ENCODE measurements at places on chromosomes 5 and 9. TPM values are rescaled to one million over a fixed set of nuclear protein-coding genes. Genes with fewer than 3 reads are reported as not detected.

GRCh38 chr9:109107402-109108240, 12.1 kb downstream of the TMEM245 start:
- DNase-seq, result no peak
- H3K4me3 ChIP-seq, result no peak overlapping the region
- H3K27me3 ChIP-seq, result no peaks in the 10 kb centered on the region

- no peaks in the 10 kb centered on the region for H3K27me3 ChIP-seq
- H3K4me3 ChIP-seq, result peak within 1 kb of the TSS; percentile 93
- peaks cover 27% of the 10 kb centered on the region for H3K36me3 ChIP-seq
- H3K4me1 ChIP-seq, result peaks cover 9% of the 10 kb centered on the region
Measured at GRCh38 chr5:177599731-177600507, at the start of gene B4GALT7. B4GALT7 (plus strand) TSS chr5:177600132; CDS start chr5:177600211, 79 bp downstream.

- H3K27ac ChIP-seq, result no peak overlapping the region
- no peak overlapping the region for H3K4me3 ChIP-seq
- H3K36me3 ChIP-seq, result no peaks in the 10 kb centered on the region
- peaks cover 5% of the 10 kb centered on the region for H3K4me1 ChIP-seq
Measured at GRCh38 chr9:69949396-69949795, 94.3 kb upstream of the MAMDC2 start.

The C5orf46 gene
- not detected for total RNA-seq

The LMX1B gene
- not detected for total RNA-seq

- no peaks in the 10 kb centered on the region for H3K4me1 ChIP-seq
- no peak overlapping the region for H3K27ac ChIP-seq
- no peaks in the 10 kb centered on the region for H3K36me3 ChIP-seq
- DNase-seq, result no peak
- no peaks in the 10 kb centered on the region for H3K27me3 ChIP-seq
Measured at GRCh38 chr9:89448821-89449220, 49.1 kb downstream of the SEMA4D start.

The TPM2 gene
- 224 TPM for total RNA-seq

DNA sequence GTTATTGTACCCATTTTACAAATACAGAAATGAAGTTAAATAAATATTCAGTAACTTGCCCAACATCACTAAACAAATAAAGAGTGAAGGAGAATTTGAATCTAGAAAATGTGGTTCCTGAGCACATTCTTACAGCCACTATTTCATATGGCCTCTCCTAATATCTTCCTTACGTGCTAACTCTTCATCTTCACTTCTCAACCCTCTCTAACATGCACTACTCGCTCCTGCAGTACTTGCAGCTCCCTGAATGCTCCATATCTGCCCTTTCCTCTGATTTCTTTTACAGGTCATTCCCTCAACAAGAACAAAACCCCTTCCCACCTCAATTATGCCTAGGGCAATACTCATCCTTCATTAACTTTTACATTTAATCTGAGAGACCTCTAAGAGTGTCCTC, 711.5 kb downstream of the CETN3 start:
- no peaks in the 10 kb centered on the region for H3K4me1 ChIP-seq
- DNase-seq, result no peak
- no peak overlapping the region for H3K27ac ChIP-seq
- no peaks in the 10 kb centered on the region for H3K27me3 ChIP-seq
- no peak overlapping the region for H3K4me3 ChIP-seq

DNA sequence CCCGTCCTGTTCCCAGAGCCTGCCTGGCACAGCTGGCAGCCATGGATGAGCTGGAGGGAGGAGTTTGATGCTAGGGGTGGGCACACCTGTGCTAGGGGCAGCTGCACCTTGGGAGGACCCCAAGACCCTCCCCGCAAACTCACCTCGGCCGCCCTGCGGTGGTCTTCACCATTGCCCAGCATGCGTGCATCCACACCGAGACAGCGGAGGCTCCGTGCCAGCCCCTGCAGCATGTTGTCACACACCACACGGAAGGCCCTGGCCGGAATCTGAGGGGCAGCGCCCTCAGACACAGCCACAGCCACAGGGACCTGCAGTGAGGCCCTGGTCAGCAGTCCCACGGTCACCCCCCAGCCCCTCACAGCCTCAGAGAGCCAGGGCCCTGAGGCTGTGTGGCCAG, 45.9 kb upstream of the NRARP start:
- no peaks in the 10 kb centered on the region for H3K36me3 ChIP-seq
- no peak overlapping the region for H3K27ac ChIP-seq
- H3K4me1 ChIP-seq, result peaks cover under 1% of the 10 kb centered on the region
- no peaks in the 10 kb centered on the region for H3K27me3 ChIP-seq
- no peak overlapping the region for H3K4me3 ChIP-seq

GRCh38 chr5:54453046-54453445, 2.5 kb upstream of the HSPB3 start:
- H3K4me1 ChIP-seq, result peaks cover 4% of the 10 kb centered on the region
- no peak overlapping the region for H3K4me3 ChIP-seq
- no peaks in the 10 kb centered on the region for H3K27me3 ChIP-seq
- DNase-seq, result no peak
- H3K27ac ChIP-seq, result no peak overlapping the region

The PCDHGA10 gene
- 7.3 TPM for total RNA-seq

- H3K27me3 ChIP-seq, result no peaks in the 10 kb centered on the region
- H3K4me3 ChIP-seq, result no peak overlapping the region
- no peak for DNase-seq
- H3K4me1 ChIP-seq, result peaks cover 44% of the 10 kb centered on the region
- H3K27ac ChIP-seq, result no peak overlapping the region
- no peaks in the 10 kb centered on the region for H3K36me3 ChIP-seq
Measured at GRCh38 chr5:72818866-72819534, 2.5 kb downstream of the TNPO1 start.

The EFCAB9 gene
- total RNA-seq, result not detected

The GLDC gene
- 3.1 TPM for total RNA-seq

GRCh38 chr5:58407042-58407719, 52.7 kb downstream of the PLK2 start:
- peaks cover 6% of the 10 kb centered on the region for H3K4me1 ChIP-seq
- H3K27me3 ChIP-seq, result no peaks in the 10 kb centered on the region
- no peak for DNase-seq
- H3K27ac ChIP-seq, result no peak overlapping the region
- no peak overlapping the region for H3K4me3 ChIP-seq

GRCh38 chr9:69919461-69920061, 98.9 kb downstream of the CFAP95 start:
- H3K27ac ChIP-seq, result no peak overlapping the region
- no peak overlapping the region for H3K4me3 ChIP-seq
- H3K27me3 ChIP-seq, result no peaks in the 10 kb centered on the region
- H3K4me1 ChIP-seq, result no peaks in the 10 kb centered on the region
- DNase-seq, result no peak

The AGXT2 gene
- not detected for total RNA-seq

DNA sequence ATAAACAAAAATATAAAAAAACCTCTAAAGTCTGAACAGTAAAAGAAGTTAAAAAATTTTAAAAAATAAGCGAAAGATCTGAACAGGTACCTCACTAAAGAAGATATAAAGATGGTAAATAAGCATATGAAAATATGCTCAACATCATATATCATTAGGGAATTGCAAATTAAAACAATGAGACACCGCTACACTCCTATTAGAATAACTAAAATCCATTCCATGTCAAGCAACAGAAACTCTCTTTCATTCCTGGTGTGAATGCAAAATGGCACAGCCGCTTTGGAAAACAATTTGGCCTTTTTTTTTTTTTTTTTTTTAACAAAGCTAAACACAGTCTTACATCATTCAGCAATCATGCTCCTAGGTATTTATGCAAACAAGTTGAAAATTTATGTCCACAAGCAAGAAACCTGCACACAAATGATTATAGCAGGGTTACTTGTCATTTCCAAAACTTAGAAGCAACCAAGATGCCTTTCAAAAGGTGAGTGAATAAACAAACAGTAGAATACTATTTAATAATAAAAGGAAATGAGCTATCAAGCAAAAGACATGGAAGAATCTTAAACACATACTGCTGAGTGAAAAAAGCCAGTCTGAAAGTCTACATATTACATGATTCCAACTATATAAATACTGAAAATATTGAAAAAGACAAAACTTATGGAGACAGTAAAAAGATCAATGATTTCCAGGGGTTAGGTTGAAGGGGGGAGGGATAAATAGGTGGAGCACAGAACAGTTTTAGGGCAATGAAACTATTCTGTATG, 22.1 kb downstream of the ANXA1 start:
- no peak overlapping the region for H3K4me3 ChIP-seq
- H3K27ac ChIP-seq, result no peak overlapping the region
- H3K4me1 ChIP-seq, result no peaks in the 10 kb centered on the region
- H3K36me3 ChIP-seq, result peaks cover 16% of the 10 kb centered on the region

The KCTD16 gene
- total RNA-seq, result under 0.01 TPM

GRCh38 chr5:543755-544674, 19.8 kb upstream of the SLC9A3 start:
- peaks cover 8% of the 10 kb centered on the region for H3K4me1 ChIP-seq
- H3K36me3 ChIP-seq, result no peaks in the 10 kb centered on the region

DNA sequence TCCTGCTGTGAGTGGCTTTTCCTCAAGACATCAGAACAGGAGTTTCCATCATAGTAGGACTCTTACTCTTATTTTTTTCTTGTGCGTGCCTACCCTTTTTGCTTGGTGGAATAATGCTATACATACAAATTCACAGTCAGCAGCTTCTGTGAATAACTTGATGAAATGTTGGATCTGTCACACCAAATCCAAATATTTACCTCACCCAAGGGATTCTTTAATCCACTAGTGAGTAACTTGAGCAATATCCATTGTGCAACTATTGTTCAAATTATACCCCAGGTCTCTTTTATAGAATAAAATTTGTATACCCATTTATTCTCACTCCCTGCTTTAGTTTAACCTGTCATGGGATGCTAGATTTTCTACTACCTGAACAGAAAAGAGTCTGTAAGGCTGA, 1078.3 kb upstream of the EDIL3 start:
- no peaks in the 10 kb centered on the region for H3K27me3 ChIP-seq
- H3K4me3 ChIP-seq, result no peak overlapping the region
- no peak overlapping the region for H3K27ac ChIP-seq
- H3K36me3 ChIP-seq, result no peaks in the 10 kb centered on the region
- H3K4me1 ChIP-seq, result no peaks in the 10 kb centered on the region

GRCh38 chr5:135220394-135221186, 178.4 kb downstream of the MACROH2A1 start:
- no peak overlapping the region for H3K27ac ChIP-seq
- no peak overlapping the region for H3K4me3 ChIP-seq
- no peaks in the 10 kb centered on the region for H3K27me3 ChIP-seq
- DNase-seq, result no peak

- H3K27me3 ChIP-seq, result no peaks in the 10 kb centered on the region
- DNase-seq, result peak; percentile 70
- H3K4me3 ChIP-seq, result no peak overlapping the region
- no peaks in the 10 kb centered on the region for H3K4me1 ChIP-seq
- H3K36me3 ChIP-seq, result no peaks in the 10 kb centered on the region
Measured at GRCh38 chr9:32579706-32580331, 6.9 kb upstream of the NDUFB6 start.

DNA sequence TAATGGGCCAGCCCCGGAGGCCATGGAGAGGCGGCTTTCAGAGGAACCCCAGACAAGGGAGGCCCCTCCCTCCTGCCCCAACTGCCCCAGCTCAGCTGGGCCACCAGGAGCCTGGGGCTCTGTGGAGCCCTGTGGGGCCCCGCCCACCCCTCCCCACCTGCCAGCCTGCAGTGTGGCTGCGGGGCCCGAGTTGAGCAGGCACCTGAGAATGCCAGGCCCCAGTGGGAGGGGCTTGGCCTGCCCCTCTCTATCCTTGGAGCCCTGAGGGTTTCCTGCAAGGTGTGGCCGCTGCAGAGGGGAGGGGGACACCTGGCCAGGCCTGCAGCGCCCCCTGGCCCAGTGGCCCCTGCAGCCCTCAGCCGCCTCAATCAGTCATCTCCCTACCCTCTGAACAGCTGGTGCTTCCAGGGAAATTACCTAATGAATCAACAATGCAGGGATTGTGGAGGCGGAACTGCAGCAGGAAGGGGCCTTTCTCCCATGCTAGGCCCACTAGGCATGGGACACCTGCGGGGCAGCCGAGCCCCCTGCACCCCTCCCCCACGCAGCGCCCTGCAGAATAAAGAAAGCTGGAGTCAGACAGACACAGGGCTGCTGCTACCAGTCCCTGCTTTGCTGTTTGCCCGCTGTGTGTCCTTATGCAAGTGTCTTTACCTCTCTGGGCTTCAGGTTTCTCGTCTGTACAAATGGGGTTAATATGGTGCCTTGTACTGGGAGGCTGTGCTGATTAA, 48.0 kb downstream of the LMX1B start:
- H3K4me1 ChIP-seq, result no peaks in the 10 kb centered on the region
- no peak overlapping the region for H3K4me3 ChIP-seq
- no peak for DNase-seq

- no peaks in the 10 kb centered on the region for H3K27me3 ChIP-seq
- H3K4me3 ChIP-seq, result peak overlapping the region; percentile 61
- peak overlapping the region; percentile 99 for H3K27ac ChIP-seq
Measured at GRCh38 chr9:5628183-5628529, 751 bp upstream of the RIC1 start.

All from upper lobe of left lung (tissue), 6 donors.